ENCODE measurements at places on chromosomes 12 and 14.

- no peak for DNase-seq
Measured at GRCh38 chr12:70197345-70197744, 45.9 kb upstream of the CNOT2 start.

GRCh38 chr12:75853626-75854025 is 177.9 kb downstream of the PHLDA1 start:
- DNase-seq: no peak

- no peak for DNase-seq
Measured at GRCh38 chr12:69822201-69822860, 2.7 kb upstream of the MYRFL start.

DNA sequence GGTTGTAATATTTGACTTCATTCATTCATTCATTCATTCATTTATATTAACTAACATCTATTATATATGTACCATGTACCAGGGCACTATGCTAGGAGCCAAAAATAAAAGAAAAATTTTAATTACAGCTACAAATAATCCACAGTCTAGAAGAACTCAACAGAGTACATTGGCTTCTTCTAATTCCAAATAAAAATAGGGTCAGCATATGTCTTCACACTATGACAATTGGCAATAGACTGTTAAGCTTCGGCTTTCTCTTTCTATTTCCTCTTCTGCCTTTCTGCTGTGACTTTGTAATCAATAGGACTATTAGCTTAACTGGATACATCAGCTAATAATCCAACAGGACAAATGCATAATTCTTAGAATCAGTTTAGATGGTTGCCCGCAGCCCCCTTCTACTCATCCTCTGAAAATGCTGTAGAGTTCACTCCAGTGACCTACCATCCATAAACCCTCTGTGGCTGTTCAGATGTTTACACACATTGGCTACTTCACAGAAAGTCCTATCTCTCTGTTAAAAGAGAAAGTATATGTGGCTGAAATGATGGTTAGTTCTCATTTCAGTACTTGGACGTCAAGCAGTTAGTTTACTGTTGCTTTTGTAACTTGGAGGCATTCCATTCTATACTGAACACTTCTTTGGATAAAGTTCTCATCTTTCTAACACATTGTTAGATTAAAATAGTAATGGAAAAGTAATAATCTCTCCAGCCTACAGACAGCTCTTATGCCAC is 445.5 kb upstream of the GARIN6 start:
- DNase-seq: no peak

- no peak for DNase-seq
Measured at GRCh38 chr12:67534681-67535080, 113.9 kb upstream of the DYRK2 start.

GRCh38 chr12:21823581-21823980 is 49.1 kb upstream of the KCNJ8 start:
- DNase-seq: no peak

DNA sequence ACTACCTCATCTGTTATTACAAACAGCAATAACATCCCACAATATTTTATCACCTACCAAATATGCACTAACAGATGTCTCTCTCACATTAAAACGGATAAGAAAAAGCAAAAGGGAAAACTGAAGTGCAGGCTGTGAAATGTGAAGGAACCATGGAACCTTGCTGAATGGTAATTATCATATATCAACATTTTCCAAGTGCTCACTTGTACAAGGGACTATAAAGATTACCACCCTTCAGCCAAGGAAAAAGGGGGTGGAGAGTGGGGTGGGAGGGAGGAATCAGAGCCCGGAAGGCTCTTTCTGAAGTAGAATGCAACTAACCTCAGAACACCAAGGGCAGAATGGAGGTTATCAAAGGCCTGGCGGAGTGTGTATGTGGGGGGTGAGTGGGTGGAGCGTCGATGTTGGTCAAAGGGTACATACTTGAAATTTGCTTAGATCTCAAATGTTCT is 1.2 kb downstream of the SNX6 start:
- peak; percentile 35 for DNase-seq

DNA sequence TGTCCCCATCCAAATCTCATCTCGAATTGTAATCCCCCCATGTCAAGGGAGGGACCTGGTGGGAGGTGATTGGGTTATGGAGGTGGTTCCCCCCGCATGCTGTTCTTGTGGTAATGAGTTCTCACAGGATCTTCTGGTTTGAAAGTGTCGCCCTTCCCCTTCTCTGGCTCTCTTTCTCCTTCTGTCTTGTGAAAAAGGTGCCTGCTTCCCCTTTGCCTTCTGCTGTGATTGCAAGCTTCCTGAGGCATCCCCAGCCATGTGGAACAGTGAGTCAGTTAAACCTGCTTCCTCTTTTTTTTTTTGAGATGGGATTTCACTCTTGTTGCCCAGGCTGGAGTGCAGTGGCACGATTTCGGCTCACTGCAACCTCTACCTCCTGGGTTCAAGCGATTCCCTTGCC is 104.0 kb downstream of the CCDC91 start:
- DNase-seq: no peak

DNA sequence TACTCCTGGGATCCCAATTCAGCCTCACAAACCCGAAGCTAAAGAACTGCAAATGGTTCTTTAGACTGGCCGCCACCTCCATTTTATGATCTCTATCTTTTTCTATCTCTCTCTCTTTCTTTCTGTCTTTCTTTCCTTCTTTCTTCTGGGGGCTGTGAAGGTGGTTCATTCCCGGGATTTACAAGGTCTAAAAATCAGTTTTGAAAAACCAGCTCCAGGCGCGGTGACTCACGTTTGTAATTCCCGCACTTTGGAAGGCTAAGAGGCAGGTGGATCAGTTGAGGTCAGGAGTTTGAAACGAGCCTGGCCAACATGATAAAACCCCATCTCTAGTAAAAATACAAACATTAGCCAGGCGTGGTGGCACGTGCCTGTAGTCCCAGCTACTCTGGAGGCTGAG is 67.2 kb upstream of the VASH1 start:
- DNase-seq: no peak

- DNase-seq: no peak
Measured at GRCh38 chr12:9736936-9737705, 4.2 kb upstream of the CLECL1 start.

- no peak for DNase-seq
Measured at GRCh38 chr12:112549031-112549430, 130.3 kb downstream of the PTPN11 start.

GRCh38 chr14:21268617-21269251 is 508 bp downstream of the HNRNPC start:
- peak; percentile 83 for DNase-seq

- no peak for DNase-seq
Measured at GRCh38 chr12:119695034-119695433, 27.1 kb downstream of the PRKAB1 start.

GRCh38 chr14:77344377-77344996 is 23.7 kb downstream of the GSTZ1 start:
- no peak for DNase-seq

DNA sequence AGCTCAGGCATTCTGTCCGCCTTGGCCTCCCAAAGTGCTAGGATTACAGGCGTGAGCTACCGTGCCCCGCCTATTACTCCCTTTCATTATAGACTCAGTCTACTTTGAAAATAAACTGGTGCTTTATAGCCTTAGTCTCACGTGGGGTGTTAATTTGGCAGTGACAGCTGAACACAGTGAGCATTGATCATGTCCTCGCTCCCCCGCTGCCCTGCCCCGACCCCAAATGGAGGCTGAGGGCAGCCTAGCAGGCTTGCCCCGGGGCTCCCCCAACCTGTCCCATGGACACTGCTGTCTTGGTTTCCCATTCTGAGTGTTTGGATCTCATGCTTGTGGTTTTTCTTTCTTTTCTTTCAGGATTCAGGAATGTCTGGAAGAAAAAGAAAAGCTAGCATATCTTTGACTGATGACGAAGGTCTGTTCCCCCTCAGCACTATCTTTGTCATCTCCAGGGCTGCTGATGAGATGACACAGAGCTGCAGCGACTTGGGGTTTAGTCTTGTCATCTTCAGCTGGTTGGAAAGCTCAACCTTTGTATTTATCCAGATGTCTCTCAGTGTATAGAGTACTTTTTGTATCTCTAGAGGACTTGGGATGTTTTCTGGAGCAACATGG is 42.2 kb downstream of the EP400 start:
- DNase-seq: no peak

- DNase-seq: no peak
Measured at GRCh38 chr12:1533602-1534304, 60.6 kb downstream of the FBXL14 start.

DNA sequence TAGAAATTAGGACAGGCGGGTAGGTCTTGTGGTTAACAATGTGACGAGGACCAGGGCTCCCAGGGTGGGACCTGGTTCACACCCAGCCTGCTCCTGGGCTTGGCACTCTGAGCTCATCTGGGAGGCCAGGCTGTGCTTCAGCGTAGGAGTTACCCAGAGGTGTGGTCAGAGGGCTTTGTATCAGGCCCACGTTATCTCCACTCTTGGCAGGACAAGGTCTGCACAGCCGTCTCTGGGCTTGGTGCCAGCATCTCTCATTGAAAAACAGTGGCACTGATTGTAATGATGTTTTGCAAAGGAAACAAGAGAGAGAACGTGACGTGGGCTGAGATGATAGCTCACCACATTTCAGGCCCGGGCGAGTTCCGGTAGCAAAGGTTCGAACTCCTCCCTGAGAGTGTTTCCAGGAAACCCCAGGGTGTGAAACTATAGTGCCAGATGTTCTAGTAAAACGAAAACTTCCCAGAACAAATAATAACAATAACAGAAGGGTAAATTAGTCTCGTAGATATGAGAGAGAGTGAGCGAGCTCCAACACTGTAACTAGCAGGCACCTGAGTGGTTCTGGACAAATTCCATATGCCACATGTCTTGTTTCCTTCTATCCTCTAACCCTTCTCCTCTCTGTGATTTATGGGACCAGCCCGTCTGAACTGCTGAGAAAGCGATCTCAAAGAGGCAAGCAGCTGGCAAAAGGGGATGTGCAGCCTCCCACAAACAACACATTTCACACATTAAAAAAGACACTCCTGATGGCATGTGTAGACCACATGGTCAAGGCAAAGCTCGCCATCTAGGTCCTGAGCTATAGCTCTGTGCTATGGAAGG is 227.3 kb downstream of the KTN1 start:
- DNase-seq: peak; percentile 82

DNA sequence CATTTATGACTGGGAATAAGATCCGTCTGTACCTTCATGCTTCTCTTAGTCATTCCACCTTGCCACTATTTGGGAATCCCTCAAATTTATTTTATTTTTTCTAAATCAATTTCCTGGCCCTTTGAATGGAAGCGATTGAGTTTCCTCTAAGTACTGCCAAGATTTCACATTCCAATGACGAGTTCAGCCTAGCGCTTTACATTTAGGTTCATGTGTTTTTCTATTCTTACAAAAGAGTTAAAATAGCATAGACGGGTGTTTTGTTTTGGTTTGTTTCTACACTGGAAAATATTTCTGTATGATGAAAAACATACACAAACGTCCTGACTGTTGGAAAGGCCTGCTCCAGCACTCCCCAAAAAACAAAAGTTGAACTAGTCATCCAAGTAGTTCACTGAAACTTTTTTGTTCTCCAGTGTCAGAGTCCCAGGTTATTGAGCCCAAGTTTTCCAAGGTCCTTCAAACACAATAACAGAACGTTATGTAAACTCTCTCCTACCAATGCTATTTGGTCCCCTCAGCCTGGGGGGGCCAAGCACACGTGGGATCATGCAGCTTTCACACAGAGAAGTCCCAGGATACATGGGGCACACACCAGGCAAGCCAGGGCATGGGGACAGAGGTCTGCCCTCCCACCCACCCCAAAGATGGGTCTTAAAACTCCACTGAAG is 74.8 kb upstream of the FOXN3 start:
- no peak for DNase-seq

DNA sequence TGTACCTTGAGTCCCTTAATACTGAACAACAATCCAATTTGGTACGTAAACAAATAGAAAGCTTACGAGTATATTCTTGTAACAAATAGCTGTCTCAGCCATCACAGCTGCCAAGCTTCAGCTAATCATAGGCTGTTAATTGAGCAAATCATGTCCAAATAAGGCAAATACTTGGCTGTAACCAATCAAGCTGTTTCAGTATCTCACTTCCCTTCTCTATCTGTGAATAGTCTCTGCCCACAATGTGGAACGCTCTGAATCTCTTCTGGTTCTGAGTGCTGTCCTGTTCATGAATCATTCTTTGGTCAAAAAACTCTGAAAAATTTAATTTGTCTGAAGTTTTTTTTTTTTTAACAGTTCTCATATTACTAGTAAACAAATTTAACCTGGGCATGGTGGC is 5.8 kb upstream of the NEMF start:
- DNase-seq: no peak

DNA sequence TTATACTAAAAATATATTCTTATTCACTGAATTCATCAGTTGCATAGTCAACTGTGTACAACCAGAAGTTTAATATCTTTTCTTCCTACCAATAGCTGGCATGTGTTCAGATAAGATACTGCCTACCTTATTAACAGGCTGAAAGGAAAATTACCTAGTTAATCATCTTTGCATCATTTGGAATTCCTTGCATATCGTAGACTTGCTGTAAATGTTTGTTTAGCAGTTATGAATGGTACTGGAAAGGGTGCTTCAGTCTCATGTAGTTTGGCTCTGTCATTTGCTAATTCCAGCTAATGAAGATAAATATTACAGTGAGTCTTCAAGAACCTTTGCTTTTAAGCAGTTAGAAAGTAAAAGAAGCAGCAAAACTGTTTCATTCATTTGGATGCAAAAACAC is 84.4 kb downstream of the PPHLN1 start:
- DNase-seq: no peak

DNA sequence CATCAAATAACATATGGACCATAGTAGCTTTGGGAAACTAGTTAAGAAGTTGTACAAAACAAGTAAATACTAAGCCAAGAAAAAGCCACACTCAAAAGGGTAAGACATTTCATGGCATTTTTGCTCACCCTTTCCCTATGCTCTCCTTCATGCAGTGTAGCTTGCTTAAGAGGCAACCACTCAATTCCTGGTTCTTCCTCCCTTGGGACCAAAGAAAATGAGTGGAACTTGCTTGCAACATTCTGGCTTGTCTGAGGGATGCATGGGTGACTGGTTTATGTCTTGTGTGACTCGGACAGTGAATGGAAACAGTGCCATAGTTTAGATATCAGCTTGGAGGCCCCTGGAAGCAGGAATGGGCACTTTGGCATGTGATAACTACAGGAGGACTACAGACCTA is 252.0 kb upstream of the ARID2 start:
- DNase-seq: no peak

All from erythroblast (primary cell).